ENCODE measurements at places on chromosomes 11 and 22.

- no peak for DNase-seq
Observed at GRCh38 chr11:1122664-1123002, 35.1 kb upstream of the MUC5AC start.

DNA sequence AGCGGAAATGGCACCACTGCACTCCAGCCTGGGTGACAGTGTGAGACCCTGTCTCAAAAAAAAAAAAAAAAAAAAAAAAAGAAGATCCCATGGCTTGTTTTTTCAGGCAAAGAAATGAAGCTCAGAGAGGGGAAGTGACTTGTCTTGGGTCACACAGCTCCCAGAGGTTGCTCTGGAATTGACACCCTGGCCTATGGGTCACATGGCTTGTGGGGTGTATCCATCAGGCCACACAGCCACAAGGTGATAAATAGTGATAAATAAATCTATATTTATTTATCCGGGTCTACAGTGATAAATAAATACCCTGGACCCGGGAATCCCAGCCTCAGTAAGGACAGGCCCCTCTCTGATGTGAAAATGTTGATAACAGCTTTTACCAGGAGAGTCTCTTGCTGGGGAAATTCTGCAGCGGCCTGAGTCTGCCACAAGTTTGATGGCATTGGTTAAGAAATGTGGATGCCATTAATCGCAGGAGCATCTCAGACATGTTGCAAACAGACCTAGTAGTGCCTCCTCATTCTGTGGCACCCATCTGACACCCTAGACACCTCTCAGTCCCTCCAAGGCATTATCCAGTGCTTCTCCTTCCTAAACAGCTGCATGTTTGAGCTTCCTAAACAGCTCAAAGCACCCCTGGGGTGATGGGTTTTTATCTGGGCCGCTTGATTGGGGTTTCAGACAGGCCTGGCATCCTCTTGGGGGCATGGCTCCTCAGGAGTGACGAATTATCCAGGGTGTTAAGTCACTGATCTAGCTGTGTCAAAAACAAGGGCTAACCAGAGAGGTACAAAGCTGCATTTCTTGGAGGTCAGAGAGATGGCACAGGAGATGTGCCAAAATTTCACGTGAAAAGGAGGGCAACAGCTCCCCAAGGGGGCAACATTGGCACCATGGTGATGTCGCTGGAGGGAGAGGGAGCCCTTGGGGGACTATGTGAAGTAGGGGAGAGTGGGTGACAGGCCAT lies 1.9 kb upstream of the EMID1 start:
- no peak for DNase-seq

DNA sequence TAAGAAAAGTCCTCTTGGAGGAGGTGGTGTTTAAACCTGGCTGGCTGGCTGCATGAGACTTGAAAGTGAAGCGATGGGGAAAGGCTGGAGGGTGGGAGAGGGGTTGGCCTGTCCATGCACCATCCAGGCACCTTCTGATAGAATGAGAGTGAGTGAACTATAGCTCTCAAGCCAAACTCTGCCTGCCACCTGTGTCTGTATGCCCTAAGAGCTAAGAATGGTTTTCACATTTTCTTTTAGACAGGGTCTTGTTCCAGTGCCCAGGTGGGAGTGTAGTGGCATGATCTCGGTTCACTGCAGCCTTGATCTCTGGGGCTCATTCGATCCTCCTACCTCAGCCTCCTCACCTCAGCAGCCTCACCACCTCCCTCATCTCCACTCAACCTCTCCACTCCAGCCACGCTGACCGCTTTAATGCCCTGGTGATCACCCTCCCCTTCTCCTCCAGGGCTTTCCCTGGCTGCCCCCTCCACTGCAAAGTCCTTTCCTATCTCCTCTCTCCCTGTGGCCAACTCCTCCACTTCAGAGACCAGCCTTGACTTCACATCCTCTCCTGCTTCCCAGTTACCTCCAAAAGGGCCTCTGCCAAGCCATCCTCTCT lies 38.3 kb upstream of the DKK3 start:
- no peak for DNase-seq

DNA sequence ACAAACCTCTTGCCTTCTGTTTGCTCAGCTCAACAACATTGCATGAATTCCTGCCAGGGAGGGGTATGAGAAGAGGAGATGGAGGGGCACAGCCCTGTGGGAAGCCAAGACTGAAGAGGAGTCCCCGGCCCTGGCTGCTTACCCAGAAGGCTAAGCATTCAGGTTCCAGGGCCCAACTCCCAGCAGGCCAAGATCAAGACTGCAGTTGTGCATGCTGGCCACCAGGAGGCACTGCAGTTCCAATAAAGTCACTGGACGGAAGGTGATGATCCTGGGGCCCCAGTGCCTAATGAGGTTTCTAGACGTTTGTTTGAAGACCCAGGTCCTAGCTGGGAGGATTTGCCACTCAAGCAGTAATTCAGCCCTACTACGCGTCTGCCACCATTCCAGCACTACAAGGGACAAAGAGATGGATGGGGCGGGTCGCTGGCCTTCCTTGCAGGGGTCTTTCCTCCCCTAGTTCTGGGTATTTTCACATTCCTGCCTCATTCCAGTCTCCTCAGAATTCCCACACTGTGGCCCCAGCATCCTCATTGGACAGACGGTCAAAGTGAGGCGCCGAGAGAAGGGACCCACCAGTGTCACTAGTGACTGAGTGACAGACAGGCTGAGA lies 23.6 kb downstream of the ALX4 start:
- peak; percentile 46 for DNase-seq

DNA sequence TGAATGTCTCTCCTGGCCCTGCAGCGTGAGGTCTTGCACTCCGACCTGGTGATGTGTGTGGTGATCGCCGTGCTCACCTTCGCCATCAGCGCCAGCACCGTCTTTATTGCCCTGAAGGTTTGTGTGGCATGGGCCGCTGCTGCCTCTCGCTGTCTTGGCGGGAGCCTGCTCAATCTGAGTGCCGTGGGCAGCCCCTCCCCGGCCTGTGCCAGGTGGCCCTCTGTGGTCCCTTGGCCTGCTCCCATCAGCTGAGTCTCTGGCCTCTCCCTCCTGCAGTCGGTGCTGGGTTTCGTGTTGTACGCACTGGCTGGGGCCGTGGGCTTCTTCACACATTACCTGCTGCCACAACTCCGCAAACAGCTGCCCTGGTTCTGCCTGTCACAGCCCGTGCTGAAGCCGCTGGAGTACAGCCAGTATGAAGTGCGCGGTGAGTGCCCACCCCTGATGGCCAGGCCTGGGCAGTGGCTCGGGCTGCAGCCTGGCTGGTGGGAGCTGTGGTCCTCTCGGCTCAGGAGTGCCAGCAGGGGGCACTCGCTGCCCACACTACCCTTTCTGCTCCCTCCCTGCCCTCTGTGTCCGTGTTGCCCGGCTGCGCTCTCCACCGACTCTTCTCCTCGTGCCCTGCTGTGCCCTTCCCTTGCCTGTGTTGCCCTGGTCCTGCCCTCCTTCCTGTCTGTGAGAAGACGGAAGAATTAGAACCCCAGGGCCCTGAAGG lies 10.2 kb downstream of the PCNX3 start:
- DNase-seq = no peak

DNA sequence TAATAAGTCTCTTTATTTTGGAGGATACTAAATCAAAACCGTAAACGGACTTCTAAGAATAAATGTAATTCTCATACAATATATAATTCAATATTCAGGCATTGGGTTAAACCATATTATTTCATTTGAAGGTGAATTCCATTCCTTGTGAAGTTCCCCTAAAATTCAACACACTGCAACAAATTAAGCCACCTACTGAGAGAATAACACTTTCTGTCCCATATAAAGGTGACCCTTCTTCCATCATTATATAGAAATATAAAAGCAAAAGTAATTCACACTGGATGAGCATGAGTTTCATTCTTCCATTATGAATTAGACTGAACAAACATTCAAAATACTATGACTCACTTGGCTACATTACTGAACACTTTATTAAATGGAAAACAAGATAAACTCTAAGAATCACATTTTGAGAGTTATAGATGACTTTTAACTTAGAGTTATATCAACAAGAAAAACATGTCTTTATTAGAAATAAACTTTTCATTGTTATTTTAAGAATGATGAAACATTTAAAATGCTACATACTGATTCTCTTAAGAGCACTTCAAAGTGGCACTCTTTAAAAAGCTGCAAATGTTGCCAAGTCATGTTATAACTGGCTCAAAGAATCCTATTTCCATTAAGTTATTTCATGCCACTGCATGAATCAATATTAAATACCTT lies 2.8 kb downstream of the SESN3 start:
- DNase-seq = no peak

DNA sequence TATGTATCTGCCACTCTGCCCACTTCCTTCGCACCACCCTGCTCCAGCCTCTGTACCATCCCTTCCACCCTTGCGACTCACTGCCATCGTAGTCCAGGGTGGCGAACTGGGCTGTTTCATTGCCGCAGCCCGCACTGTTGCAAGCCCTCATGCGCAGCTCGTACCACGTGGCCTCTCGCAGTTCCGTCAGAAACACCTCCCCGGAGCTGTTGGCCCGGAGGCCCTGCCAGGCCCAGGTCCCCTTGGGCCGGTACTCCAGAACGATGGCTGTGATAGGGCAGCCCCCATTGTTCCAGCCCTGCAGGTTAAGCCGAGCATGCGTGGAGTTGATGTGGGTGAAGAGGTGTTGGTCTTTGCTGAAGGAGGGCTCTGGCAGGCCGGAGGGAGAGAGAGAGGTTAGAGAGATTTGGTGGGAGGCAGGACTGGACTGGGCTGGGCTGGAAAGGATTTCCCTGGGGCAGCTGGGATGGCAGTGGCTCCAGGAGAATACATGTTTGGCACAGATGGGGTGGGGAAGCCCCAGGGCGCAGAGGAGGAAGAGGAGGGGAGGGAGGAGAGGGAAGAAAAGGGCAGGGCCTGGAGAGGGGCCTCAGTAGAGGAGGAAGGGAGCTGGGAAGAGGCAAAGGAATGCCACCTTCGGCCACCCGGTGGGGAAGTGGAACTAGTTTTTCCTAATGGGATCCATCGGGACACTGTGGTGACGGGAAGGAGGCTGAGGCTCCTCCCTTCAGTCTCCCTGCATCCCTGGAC lies 109.6 kb downstream of the CEP164 start:
- no peak for DNase-seq

- no peak for DNase-seq
Observed at GRCh38 chr22:47355388-47355725, 592.9 kb downstream of the TBC1D22A start.

DNA sequence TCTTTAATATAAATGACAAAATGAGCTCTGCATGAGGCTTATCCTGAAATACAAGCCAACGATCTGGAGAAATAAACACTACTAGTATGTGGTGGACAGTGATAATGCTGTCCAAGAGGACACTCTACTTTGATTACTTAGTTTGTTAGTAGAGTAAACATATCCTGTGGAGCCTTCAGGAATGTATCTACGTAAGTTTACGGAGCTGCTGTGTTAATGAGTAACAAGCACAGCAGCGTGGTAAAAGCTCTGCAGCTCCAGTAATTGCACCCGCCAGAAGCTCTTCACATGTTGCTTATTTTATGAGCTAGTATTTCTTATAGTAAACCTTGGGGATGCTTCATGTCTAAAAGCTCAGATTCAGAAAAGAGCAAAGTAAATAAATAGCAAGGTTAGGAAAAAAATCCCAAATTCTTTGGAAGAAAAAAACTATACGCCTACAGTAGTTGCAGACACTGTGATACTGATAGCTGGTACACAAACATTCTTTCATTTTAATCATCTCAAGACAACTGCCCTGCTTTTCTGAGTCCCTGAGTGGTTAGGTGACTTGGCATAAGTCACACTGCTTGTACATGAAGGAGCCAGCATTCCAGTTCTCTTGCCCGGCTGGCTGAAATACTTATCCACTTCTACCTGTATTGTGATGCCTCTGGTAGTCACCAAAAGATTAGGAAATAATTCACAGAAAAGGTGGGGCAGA lies 32.7 kb upstream of the CCDC34 start:
- no peak for DNase-seq

- peak; percentile 74 for DNase-seq
Observed at GRCh38 chr11:65498042-65498726, 661 bp upstream of the MALAT1 start.

GRCh38 chr11:116579857-116580727 lies 192.7 kb downstream of the BUD13 start:
- peak; percentile 15 for DNase-seq

GRCh38 chr11:77204754-77205466 lies 76.9 kb downstream of the MYO7A start:
- DNase-seq = no peak
